ENCODE measurements at places on chromosomes 4 and X. TPM values are rescaled to one million over a fixed set of nuclear protein-coding genes. Genes with fewer than 3 reads are reported as not detected.
A peak's percentile ranks its signal among the peaks of the same experiment; 100 is the strongest.

DNA sequence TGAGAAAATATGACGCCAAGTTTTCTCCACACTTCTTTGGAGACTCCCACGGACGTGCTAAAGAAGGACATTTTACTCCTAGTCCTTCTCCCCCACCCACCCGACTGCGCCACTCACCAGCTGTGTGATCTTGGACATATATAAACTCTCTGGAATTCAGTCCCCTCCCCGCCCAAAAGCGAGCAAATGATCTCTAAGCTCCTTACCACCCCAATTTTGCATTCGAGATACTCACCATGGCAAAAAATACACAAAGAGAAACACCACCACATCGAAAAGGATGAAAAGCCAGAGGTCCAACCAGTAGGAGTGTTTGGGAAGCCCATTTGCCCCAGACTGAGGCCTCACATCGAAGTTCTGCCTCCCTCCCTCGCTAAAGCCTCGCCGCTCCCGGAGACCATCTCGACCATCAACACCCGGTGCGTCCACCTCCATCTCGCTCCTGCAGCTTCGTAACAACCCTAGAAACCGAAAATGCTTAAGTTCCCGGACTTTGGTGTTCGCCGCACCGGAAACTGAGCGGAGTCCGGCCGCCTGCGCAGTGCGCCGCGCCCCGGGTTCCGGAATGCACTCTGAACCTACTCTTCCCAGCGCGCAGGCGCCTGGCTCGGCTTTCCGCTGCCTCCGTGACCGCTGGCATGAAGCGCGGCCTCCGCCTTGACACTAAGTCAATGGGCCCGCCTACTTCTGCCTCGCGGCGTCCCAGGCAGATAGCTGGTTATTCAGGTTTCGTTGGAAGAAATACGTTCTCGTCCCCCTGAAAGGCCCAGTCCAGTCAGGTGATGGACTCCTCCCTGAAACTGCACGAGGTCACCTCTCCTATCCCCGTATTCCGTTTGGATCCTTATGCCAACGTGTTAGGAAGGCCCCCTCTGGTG lies 21.6 kb downstream of the FABP2 start:
- peak; percentile 97 for DNase-seq

DNA sequence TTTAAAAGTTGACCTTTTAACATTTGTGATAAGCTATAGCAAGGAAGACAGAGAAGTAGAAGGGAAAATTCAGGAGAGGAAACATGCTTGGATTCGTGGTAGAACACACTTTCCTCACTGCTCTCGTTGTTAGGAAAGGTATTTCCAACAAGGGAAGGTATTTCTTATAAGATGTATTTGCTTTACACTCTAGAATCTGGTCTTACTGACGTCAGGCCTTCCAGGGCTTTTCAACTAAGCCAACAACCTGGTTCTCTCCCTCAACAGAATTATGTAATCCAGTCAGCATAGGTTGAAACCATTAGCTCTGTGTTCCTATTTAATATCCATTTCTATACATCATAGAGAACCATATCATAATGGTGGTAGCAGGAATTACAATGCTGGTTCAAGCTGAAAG lies 241.9 kb downstream of the SLC39A8 start:
- DNase-seq = no peak

- no peak for DNase-seq
Observed at GRCh38 chr4:111136967-111137366, 514.1 kb upstream of the PITX2 start.

GRCh38 chr4:10672379-10672778 lies 12.2 kb downstream of the CLNK start:
- no peak for DNase-seq

GRCh38 chrX:66731398-66731797 lies 92.5 kb upstream of the EDA2R start:
- no peak for DNase-seq

GRCh38 chrX:302975-303374 lies 15.6 kb downstream of the GTPBP6 start:
- DNase-seq = no peak

- DNase-seq = no peak
Observed at GRCh38 chrX:19194285-19195242, 72.3 kb upstream of the ADGRG2 start.

- no peak for DNase-seq
Observed at GRCh38 chrX:123923211-123923610, 38.3 kb upstream of the STAG2 start.

DNA sequence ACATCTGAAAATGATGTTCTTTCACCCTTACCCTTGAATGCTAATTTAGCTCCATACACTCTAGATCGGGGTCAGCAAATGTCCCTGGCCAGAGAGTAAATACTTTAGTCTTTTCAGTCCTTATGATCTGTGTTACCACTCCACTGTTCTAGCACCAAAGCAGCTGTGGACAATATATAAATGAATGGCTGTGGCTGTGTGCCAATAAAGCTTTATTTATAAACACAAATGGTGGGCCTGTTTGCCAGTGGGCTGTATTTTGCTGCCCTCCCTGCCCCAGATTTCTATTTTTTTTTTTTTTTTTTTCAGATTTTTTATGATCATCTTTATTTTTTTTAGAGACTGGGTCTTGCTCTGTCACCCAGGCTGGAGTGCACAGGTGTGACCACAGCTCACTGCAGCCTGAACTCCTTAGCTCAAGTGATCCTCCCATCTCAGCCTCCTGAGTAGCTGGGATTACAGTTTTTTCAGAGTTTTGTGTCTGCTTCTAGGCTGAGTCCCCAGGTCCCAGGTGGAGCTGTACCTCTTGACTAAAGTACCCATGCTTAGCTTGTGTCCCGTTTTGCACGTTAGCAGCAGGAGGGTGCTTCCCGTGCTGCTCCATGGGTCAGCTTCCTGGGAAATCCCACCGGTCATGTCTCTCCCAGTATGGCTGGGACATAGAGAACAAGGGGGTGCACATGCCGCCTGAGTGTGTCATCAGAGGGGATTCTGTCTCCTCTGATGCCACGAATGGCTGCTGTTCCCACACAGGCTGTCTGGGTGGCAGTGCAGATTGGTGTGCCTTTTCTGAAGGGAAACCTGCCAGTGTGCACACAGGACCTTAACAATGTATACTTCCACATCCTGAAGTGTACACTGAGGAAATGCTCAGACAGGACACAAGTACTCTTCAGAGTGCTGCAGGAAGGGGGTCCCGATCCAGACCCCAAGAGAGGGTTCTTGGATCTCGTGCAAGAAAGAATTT lies 16.0 kb upstream of the GRPEL1 start:
- DNase-seq = no peak

- no peak for DNase-seq
Observed at GRCh38 chr4:83581411-83582288, 45.7 kb downstream of the GPAT3 start.

- DNase-seq = no peak
Observed at GRCh38 chrX:154818916-154819770, 13.9 kb upstream of the MPP1 start.

GRCh38 chr4:189519186-189519585 lies 421.5 kb upstream of the FRG1 start:
- no peak for DNase-seq

- no peak for DNase-seq
Observed at GRCh38 chr4:176794651-176795050, 1.9 kb upstream of the VEGFC start.

- no peak for DNase-seq
Observed at GRCh38 chr4:10530137-10530786, 73.0 kb upstream of the ZNF518B start.

- DNase-seq = no peak
Observed at GRCh38 chrX:78387364-78387763, 60.0 kb upstream of the CYSLTR1 start.

The DDIT4L gene
- total RNA-seq = 0.35 TPM

The APEX2 gene
- total RNA-seq = 16.3 TPM

The PDZD4 gene
- total RNA-seq = 15.1 TPM

The FAM47A gene
- total RNA-seq = not detected

The FGFBP2 gene
- 0.58 TPM for total RNA-seq

The PPEF2 gene
- not detected for total RNA-seq

The WAS gene
- 11.5 TPM for total RNA-seq

The NRK gene
- total RNA-seq = 4.3 TPM

The REPS2 gene
- total RNA-seq = 17.9 TPM

The COPS4 gene
- total RNA-seq = 31.5 TPM
